AG08396 (cell line): ENCODE measurements at places on chromosomes 13 and 19.

DNA sequence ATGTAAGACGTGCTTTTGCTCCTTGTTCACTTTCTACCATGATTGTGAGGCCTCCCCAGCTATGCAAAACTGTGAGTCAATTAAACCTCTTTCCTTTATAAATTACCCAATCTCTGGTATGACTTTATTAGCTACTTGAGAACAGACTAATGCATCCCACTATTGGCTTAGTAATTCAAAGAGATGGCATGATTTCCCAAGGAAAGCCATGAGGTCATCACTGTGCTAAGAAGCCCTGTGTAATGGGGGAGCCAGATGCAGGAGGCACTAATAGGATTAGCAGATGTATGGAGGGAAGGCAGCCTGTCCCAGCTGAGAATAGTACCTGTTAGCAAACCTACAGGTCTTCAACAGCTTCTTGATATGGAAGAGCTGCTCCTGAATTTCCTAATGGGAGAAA is 38.1 kb downstream of the RUBCNL start:
- DNase-seq, result no peak

DNA sequence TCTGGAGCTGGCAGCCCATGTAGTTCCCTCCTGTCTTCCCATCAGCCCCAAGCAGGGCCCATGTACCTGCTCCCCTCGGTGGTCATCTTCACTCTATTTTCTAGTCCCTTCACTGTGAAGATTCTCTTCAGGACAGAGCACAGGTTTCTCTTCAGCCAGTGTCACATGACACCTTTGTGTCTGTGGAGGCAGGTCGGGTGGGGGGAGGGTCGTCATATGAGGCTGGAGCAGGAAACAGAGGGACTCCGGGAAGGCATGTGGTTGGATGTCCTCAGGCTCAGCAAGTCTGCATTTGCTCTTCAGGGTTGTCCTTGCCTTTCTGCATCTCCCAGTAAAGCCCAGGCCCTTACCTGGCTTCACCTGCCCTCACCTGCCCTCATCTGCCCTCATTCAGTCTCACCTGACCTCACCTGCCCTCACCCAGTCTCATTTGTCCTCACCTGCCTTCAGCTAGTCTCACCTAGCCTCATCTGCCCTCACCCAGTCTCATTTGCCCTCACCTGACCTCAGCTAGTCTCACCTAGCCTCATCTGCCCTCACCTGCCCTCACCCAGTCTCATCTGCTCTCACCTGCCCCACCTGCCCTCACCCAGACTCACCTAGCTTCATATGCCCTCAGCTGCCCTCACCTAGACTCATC is 120.3 kb downstream of the ZDHHC20 start:
- no peak for DNase-seq

GRCh38 chr13:113628291-113629270 is 29.4 kb downstream of the ATP4B start:
- DNase-seq, result no peak

- DNase-seq, result no peak
Measured at GRCh38 chr19:43422689-43423066, 8.0 kb downstream of the TEX101 start.

- peak; percentile 91 for DNase-seq
Measured at GRCh38 chr19:47713046-47714021, at the start of gene EHD2. Gene EHD2 (plus strand): TSS chr19:47713422. CDS start chr19:47716613, 3,191 bp downstream.

GRCh38 chr19:56837492-56838023 is 3.0 kb downstream of the PEG3 start:
- no peak for DNase-seq

- DNase-seq, result no peak
Measured at GRCh38 chr19:58372311-58373133, 8.3 kb downstream of the ZNF837 start.

GRCh38 chr13:69600811-69601210 is 506.8 kb upstream of the ATXN8OS start:
- no peak for DNase-seq

GRCh38 chr19:43777163-43777695 is 3.5 kb downstream of the KCNN4 start:
- peak; percentile 59 for DNase-seq

- DNase-seq, result no peak
Measured at GRCh38 chr19:40157059-40157458, 34.2 kb upstream of the MAP3K10 start.

DNA sequence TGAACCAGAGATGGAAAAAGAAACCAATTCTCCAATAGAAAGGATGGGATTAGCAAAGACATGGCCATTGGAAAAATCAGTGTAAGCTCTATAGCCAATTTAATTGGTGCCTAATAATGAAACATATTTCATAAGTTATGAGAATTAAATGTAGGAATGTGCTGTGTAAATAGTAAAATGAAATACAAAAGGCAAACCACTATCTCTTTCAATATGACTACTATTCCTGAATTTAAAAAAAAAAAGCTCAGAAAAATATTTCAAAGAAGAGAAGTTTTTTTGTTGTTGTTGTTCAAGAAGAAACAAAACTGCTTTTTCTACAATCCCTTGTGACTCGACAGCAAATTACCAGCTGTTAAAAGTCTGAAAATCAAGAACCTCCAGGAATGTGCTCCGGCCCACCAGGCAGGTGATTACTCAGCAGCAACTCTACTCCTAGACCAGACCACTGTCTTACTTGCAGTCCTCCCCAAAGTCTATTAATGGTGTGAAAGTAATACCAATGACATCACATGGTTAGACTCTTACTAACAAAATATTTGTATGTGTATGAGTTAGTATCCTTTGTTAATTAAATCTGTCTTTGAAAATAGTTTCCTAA is 362.4 kb downstream of the KCTD12 start:
- DNase-seq, result no peak

DNA sequence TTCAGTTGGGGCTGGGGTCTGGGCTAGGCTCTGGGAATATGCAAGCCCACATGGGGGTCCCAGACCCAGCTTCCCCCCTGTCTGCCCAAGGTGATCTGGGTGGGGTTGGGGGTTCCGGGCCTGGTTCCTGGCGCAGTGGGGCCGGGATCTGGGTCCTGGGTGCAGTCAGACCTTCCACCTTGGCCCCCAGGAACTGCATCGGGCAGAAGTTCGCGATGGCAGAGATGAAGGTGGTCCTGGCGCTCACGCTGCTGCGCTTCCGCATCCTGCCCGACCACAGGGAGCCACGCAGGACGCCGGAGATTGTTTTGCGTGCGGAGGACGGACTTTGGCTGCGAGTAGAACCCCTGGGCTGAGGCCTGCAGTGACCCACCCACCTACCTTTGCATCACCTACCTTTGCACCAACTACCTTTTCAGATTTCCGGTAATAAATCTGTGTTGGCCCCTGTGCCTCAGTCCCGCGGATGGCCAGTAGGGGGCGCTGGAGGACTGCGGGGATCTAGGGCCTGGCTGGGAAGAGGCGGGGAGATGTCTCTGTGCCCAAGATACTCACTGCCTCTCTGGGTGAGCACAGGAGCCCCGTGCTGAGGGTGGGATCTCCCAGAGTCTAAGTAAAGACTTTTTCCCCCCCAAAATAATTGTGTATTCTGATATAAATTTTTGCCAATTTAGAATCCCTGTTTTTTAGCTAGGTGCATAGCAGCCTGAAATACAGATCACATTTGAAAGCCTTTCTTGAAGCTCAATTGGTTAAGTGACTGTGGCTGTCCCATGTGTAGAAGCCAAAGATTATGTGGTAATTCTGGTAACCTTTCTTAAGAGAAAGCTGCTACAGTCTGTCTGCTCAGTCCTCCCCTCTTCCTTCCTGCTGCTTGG is 11.5 kb upstream of the CYP4F3 start:
- DNase-seq, result peak; percentile 81

GRCh38 chr19:35986664-35987570 is 8.1 kb upstream of the SDHAF1 start:
- no peak for DNase-seq
